ENCODE measurements at places on chromosomes 2 and 18.

DNA sequence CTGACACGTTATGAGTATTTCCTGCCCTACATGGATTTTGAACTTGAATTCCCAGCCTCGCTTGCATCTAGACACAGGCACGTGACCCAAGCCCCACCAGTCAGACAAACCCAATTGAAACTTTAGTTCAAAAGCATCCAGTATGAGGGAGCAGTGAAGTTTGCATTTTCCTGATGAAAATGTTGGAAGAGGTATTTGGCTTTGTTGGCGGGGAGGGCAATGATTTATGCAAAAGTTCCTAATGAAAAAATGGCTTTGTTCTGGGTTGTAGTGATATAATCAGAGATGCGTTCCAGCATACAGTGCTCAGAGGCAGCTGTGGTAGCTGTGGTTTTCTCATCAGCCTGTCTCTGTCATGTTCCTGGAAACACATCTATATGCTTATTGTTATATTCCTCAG, 36.8 kb upstream of the CPS1 start:
- DNase-seq: no peak

DNA sequence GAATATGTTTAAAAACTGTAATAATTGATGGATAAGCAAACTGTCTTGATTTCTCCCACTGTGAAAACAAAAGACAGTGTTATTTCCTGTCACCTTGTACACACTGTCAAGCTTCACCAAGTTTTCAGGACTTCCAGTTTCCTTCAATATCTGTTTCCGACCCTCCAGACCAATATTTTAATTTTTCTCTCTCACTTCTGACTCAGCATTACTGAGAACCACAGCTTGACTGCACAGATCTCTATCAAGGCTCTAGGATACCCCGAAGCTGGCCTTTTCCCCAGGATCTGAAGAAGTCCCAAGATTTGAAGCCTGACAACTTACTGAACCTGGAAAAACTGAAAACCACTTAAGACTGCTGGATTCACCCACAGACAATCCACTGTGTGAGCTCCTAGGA, 13.2 kb upstream of the SULT1C3 start:
- DNase-seq: no peak

DNA sequence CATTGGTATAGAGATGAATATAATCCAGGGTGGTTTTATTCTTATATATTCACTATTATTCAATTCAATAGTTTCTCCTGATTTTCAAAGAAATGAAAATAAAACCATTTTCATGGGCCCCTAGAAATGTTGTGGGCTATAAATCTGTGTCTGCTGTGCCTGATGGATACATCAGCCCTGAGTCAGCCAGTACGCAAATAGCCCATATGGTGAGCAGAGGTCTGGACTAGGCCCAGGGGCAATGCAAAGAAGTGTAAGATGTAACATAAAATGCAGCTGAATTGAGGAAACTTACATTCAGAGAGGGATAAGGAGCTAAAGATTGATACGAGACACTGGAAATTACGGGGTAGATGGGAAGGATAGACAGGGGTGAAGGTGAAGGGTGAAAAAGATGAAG, 122.5 kb downstream of the MAIP1 start:
- DNase-seq: no peak

DNA sequence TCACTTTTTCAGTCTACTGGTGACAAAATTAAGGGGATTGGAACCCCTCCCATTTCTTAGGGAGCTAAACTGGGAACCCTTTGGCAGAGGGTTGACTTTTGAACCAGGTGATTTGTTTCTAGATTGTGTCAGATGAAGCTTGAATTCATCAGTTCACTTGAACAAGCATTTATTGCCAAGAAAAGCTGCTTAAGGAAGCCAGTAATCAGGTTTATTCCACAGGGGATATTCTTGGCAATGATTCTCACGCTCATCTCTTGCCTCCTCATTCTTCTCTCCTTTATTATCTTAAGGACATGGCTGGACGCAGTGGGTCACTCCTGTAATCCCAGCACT, 101.0 kb downstream of the ALPK2 start:
- no peak for DNase-seq

DNA sequence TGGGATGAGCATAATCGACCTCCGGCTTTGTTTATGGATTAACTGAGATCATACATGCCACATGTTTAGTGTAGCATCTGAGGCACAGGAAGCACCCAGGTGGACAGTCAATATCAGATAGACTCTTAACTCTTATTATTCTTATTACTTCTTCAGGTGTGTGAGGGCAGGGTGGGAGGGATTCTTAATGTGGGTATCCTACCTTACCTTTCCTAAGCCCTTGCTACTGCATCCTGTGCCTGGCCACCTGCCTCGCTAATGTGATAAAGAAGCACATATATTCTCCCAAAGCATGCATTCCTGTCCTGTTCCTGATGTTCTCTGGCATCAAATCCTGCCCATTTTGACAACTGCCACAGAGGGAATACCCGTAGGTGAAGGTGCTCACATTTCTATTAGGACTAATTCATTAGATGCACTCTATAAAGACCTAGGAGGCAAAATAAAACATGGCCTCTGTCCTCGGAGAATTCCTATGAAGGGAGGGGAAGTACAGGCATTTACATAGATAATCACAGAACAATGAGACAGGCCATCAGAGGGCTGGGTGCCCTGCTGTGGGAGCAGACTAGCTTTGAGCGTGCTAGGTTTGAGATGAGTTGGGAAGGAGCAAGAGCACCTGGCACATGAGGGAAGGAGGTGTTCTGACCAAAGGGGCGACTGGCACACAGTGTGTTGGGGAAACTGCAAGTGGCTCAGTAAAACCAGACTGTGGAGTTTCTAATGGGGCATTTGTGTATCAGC, 19.5 kb upstream of the CELF4 start:
- no peak for DNase-seq

DNA sequence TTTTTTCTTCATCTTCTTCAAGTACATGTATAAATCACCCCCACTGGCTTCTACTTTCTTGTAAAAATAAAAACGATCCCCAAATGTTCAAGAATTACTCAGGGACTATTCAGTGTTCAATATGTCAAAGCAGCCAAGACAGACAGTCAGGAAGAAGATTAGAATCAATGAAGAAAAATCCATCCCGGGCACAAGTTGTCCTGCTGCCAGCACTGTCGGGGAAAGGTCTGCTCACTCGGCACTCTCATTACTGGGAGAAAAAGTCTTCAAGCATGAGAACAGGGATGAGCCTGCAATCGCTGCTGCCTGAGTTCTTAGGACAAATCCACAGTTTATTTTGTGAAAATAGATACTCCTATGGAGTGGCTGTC, 482.8 kb upstream of the KLHL29 start:
- DNase-seq: no peak

DNA sequence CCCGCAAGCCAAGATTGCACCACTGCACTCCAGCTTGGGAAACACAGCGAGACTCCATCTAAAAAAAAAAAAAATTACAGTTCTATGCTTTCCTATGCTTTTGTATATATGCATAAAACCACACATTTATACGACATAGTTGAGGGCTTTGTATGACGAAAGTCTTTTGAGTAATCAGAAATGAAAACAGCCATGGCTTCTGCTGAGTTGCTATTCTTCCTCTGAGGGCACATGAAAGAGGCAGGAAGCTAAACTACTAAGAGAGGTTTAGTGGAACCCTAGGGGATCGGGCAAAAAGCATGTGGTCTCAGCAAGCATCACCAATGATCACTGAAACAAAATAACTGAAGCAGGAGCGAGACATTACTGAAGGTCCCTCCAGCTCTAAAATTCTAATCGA, 99.6 kb downstream of the ZAP70 start:
- DNase-seq: no peak

DNA sequence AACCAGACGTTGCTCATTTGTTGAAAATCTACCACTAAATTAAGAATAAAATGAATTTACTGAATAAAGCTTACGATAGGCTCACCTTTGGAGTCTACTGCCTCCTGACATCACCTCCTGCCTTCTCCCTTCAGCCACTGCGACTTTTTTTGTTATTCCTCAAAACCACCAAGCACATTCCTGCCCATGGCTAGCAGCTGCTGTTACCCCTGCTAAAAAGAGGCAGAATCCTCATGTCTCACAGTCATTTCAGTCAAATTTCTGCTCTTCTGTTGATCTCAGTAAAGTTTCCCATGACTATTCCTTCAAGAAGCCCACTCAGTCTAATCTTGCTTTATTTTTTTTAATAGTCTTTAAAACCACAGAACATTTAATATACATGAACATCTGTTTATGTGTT, 40.8 kb upstream of the ANKRD62 start:
- DNase-seq: no peak

DNA sequence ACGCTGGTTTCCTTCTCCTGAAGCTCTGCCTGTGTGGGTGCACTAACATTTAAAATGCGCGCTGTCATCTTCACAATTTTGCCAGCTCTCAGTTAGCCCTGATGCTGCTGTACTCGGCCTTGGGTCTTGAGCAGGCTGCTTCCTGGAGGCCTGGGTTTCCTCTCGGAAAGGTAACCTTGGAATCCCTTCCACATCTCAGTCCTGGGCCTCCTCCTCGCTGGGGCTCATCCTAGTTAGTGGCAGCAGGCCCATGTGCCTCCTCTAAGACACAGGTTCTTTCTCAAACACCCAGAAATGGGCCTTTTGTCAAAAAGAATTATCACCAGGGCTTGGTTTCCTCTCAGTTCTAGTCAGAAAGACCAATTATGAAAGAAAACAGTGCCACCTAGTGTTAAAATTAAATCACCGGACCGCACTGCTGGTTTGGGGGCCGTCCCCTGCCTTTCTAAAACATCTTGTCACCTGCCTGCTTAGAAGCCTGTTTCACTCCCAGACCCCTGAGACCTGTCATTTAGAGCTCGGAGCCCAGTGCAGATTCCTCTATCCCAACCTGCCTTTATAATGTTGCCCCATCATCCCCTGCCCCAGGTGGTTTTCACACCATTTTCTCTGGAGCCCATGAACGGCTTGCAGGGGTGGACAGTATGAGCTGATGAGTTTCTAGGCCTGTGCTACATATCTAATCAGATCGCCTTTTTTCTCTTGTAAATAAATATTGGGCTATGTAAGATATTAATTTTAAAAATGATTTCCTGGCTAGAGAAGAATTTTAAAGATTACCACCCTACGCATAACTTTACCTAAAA, 42.4 kb downstream of the HK2 start:
- peak; percentile 60 for DNase-seq

- no peak for DNase-seq
These were observed 190.4 kb downstream of the SPP2 start for GRCh38 chr2:234240917-234241316.

DNA sequence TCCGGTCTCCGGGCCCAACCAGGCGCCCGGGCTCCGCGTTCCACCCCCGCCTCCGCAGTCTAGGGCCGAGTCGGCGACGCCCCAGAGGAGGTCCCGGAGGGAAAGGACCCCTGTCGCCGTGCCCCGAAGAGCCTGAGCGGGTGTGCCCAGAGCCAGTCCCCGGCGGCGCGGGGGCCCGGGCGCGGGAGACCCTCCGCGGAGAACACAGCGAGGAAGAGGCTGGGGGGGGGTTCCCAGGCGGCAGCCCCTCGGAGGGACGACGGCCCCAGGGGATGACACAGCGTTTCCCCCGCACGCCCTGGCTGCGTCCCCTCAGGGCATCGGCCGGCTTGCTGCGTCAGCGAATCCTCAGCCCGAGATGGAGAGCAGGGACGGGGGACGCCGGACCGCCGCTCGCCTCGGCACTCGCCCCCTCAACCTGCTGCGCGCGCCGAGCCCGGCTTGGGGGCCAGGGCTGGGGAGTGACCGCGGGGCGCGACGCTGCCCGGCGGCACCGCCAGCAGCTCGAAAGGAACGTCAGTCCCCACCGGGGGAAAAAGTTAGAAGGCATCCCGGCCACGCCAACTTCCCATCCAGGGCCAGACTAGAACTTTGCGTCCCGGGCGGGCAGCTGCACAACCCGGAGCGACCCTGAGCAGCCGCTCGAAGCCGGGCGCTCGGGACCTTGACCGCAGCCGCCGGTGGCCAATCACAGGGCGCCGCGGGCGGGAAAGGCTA, 711 bp downstream of the SFXN5 start:
- no peak for DNase-seq

GRCh38 chr2:211495339-211495738, 938.9 kb downstream of the CPS1 start:
- no peak for DNase-seq

GRCh38 chr2:138493334-138493733, 8.2 kb upstream of the SPOPL start:
- no peak for DNase-seq

DNA sequence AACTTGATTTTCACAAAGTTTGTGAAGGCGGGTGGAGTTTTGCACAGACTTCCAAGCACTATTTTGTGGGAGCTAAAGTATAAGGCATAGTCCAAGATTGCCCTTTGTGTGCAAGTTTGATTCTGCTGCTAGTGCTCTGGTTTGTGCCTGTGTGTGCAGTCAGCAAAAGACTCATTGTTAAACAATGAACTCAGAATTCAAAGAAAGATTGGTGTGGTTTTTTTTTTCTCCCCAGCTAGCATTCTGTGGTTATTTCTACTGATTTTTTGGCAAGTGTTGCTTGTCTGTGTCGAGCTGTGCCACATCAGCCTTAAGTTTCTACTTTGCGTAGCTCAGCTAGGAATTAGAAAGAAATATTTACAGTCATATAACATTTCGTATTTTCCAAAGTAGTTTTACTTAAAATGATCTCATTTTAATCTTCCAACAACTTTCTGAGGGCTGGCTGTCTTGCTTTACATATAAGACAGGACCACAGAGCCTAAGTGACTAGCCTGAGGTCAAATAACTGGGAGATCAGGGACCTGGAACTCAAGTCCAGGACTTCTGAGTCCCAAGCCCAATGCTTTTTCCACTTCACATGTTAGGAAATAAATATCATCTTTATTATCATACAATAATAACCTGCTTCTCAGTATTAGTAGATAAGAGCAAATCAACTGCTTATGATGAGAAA, 69.8 kb downstream of the BABAM2 start:
- DNase-seq: no peak

DNA sequence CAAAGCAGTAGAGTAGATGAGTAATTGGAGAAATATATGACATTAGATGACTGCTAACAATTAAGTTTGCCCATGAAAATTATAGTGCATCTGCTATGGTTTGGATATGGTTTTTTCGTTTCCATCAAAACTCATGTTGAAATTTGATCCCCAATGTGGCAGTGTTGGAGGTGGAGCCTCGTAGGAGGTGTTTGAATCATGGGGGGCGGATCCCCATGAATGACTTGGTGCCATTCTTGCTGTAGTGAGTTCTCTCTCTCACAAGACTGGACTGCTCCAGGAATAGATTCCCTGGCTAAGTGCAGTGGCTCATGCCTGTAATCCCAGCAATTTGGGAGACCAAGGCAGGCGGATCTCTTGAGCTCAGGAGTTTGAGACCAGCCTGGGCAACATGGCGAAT, 9.7 kb upstream of the CUL3 start:
- DNase-seq: no peak

- no peak for DNase-seq
These were observed 24.2 kb downstream of the CTIF start for GRCh38 chr18:48563027-48563426.
